ENCODE measurements at places on chromosomes 16 and 17.

DNA sequence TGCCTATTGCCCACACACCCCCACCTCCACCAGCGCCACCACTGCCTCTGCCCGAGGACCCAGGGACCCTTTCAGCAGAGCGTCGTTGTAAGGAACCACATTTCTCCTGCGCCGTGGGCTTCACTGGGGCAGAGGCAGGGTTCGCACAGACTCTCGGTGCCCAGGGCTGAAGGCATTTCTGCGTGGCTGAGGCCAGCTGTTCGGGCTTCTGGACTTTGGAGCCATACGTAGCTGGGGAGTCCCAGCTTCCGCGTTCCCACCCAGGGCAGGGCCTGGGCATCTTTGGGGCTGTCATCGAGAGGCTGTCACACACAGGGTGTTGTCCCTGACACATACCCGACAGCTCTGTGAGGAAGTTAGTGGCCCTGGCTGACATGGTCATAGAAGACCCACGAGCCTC, 16.0 kb upstream of the SMIM5 start:
- DNase-seq: no peak

DNA sequence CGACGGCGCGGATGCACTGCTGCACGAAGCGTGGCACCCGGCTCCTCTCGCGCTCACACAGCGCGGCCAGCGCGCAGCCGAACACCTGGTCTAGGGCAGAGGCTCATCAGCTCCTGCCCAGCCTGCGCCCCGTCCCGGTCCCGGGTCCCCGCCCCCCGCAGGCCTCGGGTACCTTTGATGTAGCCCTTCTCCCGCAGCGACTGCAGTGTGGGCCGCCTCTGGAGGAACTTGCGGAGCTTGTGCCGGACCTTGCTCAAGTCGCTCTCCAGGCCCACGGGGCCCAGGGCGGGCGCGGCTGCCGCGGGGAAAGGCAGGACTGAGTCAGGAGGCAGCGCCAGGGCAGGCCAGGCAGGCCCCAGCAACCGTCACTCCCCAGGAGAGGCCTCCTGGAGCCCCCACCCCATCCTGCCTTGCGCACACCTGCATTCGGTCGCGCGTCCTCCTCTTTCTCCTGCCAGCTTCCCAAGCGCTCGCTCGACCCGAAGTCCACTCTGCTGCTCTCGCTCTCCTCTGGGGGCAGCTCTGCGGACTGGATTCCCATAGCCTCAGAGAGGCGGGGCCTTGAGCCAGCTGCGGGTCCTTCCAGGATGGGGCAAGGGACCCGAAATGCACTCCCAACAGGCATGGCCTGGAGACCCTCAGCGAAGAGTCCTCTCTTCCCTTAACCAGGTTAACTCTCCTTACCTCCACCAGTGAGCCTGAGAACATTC, 36.0 kb downstream of the ARHGAP27 start:
- DNase-seq: no peak

DNA sequence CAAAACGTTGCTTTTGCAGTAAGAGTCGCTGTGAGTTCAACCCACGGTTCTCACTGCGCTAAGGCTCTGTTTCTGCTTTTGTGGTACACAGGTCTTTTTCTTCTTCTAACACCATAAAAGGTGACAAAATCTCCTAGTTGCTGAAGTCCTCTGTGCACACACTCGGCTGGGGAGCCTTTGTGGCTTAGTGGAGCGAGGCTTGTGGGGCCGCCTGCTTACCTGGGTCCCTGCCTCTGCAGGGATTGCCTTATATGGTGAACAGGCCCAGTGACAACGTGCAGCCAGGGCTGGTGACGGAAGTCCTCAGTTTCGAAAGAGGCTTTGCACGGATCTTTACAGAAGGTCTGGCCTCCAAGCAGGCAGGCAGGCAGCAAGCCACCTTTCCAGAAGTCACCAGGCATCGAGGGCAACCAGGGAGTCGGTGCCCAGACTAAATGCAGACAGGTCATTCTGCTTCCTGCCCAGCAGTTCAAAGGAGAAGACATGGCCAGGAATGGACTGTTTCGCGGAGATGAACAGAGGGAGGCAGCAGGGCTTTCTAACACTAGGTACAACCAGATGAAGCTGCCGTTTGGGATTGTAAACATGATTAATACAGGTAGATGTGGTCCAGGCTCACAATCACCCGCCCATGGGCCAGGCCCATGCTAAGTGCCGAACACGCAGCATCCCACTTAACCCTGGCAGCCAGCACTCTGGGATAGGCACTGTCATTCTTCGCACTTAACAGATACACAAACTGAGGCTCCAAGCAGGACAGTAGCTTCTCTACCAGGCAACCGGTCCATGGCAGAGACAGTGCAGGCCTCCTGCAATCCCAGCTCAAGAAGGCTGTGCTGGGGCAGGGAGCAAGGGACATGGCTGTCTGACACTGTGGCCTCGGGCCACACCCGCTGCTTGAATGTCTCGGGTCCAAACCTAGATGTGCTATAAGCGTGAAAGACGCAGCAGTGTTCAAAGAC, 10.7 kb upstream of the MEAK7 start:
- DNase-seq: peak; percentile 87

DNA sequence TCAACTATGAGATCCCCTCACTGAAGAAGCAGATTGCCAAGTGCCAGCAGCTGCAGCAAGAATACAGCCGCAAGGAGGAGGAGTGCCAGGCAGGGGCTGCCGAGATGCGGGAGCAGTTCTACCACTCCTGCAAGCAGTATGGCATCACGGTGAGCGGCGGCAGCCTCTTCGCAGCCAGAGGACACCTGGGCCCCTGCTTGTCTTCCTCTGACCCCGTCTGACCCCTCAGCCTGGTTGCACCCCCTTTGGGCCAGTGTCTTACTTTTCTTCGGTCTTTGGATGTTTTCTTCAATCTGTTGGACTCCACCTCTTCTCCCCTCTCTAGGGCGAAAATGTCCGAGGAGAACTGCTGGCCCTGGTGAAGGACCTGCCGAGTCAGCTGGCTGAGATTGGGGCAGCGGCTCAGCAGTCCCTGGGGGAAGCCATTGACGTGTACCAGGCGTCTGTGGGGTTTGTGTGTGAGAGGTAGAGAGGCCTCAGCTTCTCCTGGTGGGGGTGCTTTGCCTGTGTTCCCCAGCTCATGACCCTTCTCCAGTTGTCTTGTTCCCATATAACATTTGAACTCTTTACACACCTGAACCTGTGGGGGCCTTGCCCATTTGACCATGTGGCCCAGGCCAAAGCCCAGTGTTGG, 4.4 kb downstream of the CDK5RAP3 start:
- no peak for DNase-seq

DNA sequence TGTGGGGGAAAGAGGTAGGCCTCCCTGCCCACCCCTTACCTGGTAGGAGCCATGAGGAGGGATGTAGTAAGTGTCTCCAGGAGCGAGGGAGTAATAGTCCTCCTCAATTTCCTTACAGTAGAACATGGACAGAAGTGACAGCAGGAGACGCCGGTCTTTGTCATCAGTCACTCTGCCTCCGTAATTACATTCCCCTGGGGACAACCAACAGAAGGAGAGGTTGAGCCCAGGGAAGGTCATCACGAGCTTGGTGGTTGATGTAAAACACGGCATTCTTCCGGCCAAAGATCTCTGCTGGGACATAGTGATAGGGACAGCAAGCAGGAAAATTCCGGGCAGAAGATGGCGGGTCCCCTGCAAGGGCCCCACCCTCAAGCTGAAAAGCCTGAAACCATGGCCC, 47.9 kb downstream of the LYRM1 start:
- DNase-seq: no peak

- no peak for DNase-seq
Observed at GRCh38 chr16:85338638-85338982, 226.3 kb upstream of the CIBAR2 start.

DNA sequence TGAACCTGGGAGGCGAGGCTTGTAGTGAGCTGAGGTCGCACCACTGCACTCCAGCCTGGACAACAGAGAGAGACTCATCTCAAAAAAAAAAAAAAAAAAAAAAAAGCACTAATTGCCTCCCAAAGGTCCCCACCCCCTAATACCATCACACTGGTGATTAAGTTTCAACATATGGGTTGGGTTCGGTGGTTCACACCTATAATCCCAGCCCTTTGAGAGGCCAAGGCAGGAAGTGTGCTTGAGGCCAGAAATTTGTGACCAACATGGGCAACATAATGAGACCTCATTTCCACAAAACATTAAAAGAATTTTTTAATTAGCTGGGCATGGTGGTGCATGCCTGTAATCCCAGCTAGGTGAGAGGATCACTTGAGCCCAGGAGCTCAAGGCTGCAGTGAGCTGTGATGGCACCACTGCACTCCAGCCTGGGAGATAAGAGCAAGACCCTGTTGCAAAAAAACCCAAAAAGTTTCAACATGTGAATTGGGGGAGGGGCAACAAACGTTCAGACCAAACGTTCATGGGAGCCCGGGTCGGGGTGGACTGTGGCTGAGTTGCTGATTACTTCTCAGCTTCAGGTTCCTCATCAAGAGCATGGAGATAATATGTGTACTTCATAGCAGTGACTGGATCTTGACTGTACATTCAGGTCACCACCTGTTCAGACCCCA, 62.1 kb upstream of the NOL11 start:
- no peak for DNase-seq

GRCh38 chr16:25198021-25198420, 18.7 kb upstream of the AQP8 start:
- DNase-seq: no peak

GRCh38 chr17:75181110-75181509, 1.6 kb downstream of the SUMO2 start:
- no peak for DNase-seq

DNA sequence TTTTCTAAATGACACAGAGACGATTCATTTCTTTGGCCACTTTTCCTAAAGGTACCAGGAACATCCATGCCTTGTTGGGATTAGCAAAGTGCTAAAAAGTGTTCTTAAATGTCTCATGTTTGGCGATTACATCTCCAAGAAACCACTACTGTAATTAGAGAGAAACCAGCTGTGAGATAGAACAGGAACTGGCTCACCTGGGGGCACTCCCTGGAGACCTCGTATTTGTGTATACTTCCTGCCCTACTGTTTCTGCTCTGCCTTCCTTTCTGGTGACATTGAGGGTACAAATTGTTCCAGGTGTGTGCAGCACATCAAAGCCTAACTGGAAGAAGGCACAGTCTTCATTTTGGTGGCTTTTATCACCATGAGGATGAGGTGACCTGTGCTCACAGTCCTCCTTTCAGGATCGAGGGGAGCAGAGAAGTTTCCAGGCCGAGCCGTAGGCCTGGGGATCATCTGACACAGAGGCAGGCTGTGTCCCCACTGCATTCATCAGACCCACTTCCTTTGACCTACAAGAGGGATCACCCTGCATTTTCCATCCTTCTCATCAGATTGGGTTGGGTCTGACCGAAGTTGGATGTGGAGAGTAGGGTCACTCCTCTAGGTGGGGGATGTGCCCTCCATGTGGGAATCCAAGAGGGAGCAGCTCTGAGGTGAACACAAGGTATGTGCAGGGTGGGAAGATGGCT, 23.7 kb downstream of the CCL4 start:
- no peak for DNase-seq

- DNase-seq: no peak
Observed at GRCh38 chr17:60817192-60817591, 139.5 kb downstream of the BCAS3 start.

GRCh38 chr16:10501016-10501607, 79.3 kb downstream of the EMP2 start:
- no peak for DNase-seq

DNA sequence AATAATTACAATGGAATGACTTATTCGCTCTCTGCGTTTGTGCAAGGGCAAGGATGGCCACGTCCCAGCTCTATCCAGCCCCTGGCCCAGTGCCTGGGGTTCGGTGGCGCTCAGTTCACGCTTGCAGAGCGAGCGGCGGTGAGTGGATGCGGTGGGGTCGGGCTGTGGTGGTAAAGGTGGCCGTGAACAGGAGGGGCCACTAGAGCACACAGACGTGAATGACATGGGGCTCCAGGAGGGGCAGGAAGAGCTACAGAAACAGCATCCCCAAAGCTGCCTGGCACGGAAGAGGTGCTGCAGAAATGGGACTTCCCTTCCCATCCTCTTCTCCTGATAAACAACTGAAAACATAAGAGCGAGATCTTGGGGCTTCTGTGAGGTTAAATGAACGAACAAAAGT, 28.4 kb downstream of the IRF8 start:
- no peak for DNase-seq

- no peak for DNase-seq
Observed at GRCh38 chr16:79612207-79612606, 11.7 kb upstream of the MAF start.

GRCh38 chr16:3609895-3610697, 1.3 kb downstream of the SLX4 start:
- DNase-seq: no peak

DNA sequence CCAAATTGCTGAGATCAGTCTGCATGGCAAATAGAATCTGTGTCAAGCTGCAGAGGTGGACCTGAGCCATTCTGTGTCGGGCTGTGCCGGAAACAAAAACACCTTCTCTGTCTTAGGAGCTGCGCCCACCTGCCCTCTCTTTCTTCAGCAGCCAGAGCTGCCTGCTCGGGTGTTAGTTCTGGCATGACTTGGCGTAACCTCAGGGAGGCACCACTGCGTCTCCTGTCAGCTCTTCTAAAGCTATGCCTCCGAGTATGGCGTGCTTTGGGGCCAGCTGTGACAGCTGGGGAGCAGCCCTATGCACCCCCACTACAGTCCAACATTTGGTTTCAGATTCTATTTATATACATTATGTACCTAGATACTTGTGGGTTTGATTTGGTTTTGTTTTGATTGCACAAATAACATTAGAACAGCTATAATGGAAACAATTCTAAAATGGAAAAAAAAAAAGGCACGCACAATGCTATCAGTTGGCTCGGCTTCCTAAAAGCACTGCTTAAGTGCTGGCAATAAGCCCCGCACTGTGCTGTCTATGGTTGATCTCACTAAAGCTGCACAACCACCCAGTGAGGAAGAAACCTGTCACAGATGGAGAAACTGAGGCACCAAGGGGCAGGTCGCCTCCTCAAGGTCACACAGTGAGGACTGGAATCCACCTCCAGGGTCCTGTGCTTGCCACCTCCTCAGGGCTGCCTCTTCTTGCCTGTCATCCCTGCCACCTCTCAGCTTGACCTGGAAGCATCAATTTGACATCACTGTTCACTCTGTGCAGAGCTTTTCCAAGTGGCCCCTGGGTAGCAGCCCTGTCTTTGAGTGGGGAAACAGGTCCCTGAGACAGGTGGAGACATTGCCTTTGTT, 18.7 kb upstream of the ADGRG1 start:
- DNase-seq: peak; percentile 68

DNA sequence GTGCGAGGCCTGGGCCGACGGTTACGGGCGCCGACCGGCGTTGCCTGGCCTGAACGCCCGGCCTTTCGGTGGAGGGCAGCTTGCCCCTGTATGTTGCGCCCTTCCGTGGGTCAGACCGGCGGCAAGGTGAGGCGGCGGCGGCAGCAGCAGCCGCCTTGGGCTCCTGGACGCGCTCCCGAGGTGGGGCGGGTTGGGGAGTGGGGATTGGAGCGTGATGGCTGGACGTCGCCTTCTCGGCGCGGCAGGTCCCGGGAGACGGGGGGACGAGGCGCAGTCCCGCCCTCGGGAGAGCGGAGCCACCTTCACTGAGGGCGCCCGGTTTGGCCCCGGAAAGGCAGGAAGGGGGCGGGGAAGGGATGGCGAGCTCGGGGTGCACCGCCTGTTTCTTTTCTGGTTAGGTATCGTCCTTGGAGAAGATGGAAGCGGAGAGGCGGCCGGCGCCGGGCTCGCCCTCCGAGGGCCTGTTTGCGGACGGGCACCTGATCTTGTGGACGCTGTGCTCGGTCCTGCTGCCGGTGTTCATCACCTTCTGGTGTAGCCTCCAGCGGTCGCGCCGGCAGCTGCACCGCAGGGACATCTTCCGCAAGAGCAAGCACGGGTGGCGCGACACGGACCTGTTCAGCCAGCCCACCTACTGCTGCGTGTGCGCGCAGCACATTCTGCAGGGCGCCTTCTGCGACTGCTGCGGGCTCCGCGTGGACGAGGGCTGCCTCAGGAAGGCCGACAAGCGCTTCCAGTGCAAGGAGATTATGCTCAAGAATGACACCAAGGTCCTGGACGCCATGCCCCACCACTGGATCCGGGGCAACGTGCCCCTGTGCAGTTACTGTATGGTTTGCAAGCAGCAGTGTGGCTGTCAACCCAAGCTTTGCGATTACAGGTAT, 671 bp downstream of the DGKE start:
- DNase-seq: peak; percentile 76

All from CD4-positive, alpha-beta T cell treated with Interleukin-17A for 1 hour (primary cell).